Activated naive CD8-positive, alpha-beta T cell treated with anti-CD3 and anti-CD28 coated beads for 36 hours (primary cell): ENCODE measurements at places on chromosomes 12 and 14. TPM values are rescaled to one million over a fixed set of nuclear protein-coding genes. Genes with fewer than 3 reads are reported as not detected.

DNA sequence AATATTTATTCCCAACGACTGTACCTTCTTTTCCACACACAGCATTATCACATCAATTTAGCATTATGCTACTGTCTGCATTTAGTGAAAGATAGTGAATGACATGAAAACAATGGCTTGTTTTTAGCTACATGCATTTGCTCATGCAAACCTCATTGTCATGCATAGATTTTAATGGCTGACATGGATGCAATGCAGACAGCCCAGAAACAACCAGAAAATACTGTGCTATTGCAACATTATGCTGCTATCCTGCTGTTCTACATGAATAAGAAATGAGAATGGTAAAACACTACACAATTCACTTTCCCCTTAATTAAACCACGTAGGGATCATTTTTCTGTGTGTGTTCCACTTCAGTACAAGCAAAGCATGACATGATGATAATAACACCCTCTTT is 90.8 kb downstream of the LIN7A start:
- no peak for DNase-seq
- H3K27ac ChIP-seq: no peak overlapping the region
- H3K4me1 ChIP-seq: no peaks in the 10 kb centered on the region
- no peaks in the 10 kb centered on the region for H3K36me3 ChIP-seq
- H3K4me3 ChIP-seq: no peak overlapping the region

- no peak overlapping the region for H3K27ac ChIP-seq
- H3K4me1 ChIP-seq: no peaks in the 10 kb centered on the region
- peaks cover 15% of the 10 kb centered on the region for H3K27me3 ChIP-seq
These were observed 1358.8 kb upstream of the TMEM132C start for GRCh38 chr12:126907900-126908764.

DNA sequence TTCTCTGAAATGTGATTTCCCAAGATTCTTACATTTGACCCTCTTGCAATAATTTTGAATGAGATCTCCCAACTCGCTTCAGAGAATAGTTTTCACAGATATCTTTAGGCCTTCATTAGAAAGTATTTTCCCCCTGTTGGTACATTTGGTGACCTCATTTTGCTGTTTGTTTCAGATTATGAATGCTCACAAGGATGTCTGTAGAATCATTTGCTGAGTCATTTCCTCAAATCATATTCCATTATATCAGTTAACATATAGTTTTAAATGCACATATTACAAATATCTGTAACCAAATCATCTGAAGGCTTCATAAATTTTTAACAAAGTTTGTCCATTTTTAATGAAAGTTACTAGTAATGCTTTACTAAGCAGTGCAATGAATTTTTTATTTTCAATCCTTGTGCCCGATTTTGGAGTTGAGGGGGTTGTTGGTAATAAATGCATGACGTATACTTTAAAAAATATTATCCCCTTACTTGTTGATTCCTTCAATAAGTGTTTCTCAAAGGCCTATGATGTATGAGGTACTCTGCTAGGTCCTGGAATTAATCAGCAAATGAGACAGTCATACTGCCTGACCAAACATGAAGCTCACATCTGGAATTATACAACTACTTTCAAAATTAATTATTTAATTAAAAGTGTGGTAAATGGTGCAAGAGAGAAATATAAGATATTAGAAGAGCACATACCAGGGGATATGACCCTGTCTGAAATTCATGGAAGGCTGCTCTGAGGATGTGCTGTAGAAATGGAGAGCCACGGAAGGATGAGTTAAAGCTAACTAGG is 126.9 kb upstream of the RAP1B start:
- no peaks in the 10 kb centered on the region for H3K27me3 ChIP-seq
- H3K4me1 ChIP-seq: peaks cover 35% of the 10 kb centered on the region
- no peak overlapping the region for H3K4me3 ChIP-seq
- DNase-seq: no peak
- peaks cover 13% of the 10 kb centered on the region for H3K36me3 ChIP-seq
- H3K27ac ChIP-seq: no peak overlapping the region

GRCh38 chr12:91746976-91747375 is 398.7 kb downstream of the BTG1 start:
- H3K27me3 ChIP-seq: no peaks in the 10 kb centered on the region
- H3K36me3 ChIP-seq: peaks cover 3% of the 10 kb centered on the region
- no peak overlapping the region for H3K4me3 ChIP-seq
- H3K27ac ChIP-seq: no peak overlapping the region

Gene RGS6
- total RNA-seq: 0.10 TPM

Gene TRMT61A
- total RNA-seq: 20.6 TPM
